Activated gamma-delta T cell (primary cell): ENCODE measurements at places on chromosomes 5 and 9.

GRCh38 chr9:72173080-72173479 lies 23.8 kb downstream of the GDA start:
- DNase-seq: no peak

DNA sequence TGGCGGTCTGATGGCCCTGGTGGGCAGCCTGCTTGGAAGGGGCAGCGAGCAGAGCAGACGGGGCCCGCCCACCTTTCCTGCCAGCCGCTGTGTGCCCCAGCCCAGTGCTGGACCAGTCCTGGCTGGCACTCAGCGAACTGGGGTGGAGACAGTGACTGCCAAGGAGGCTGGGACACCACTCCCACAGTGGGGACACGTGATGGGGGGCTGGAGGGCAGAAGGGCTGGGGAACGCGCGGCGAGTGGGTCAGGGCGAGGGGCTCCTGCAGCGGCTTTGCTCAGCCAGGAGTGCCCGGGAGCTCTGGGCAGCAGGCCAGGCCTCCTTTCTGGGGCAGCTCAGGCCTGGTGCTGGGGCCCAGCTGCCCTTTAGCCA lies 19.5 kb downstream of the NCS1 start:
- DNase-seq: no peak

- no peak for DNase-seq
Measured at GRCh38 chr5:169281625-169282024, 19.3 kb downstream of the SLIT3 start.

DNA sequence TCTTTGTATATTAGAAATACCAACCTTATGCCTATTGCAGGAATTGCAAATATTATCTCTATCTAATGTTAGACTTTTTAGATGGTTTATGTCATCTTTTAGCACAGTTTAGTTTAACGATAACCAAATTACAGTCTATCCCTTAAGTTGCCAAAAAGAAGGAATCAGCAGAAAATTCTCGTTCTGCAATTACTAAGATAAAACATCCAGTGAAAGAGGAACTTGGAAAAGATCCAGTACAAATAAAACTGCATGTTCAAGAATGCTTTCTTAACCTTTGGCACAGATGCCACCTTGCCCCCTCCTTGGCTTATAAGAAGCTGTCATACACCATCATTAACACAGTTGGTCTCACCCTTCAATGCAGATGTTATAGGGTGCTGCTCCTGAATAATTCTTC lies 124.0 kb downstream of the SEMA5A start:
- DNase-seq: no peak

GRCh38 chr9:124613849-124614248 lies 106.7 kb upstream of the NR5A1 start:
- no peak for DNase-seq

- DNase-seq: no peak
Measured at GRCh38 chr5:2502970-2503594, 248.4 kb downstream of the IRX2 start.

GRCh38 chr9:806285-807156 lies 35.0 kb upstream of the DMRT1 start:
- DNase-seq: no peak

DNA sequence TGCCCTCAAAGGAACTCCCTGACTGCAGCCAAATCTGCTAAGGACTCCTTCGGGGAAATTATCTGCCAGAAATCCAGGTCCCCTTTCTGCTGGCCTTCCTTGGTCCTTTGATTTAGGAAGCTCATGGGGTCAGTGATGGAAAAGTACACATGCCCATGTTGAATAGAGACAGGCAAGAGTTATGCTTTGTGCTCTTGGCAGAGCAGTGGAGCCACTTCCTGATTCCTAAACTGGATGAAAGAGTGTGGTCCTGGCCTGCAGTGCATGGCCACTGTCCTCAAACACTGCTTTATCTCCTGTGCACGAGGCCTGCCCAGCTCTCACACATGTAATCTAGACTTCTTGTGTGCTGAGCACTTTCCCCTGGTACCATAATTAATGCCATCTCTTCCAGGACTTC lies 2.0 kb upstream of the EBF1 start:
- DNase-seq: no peak

DNA sequence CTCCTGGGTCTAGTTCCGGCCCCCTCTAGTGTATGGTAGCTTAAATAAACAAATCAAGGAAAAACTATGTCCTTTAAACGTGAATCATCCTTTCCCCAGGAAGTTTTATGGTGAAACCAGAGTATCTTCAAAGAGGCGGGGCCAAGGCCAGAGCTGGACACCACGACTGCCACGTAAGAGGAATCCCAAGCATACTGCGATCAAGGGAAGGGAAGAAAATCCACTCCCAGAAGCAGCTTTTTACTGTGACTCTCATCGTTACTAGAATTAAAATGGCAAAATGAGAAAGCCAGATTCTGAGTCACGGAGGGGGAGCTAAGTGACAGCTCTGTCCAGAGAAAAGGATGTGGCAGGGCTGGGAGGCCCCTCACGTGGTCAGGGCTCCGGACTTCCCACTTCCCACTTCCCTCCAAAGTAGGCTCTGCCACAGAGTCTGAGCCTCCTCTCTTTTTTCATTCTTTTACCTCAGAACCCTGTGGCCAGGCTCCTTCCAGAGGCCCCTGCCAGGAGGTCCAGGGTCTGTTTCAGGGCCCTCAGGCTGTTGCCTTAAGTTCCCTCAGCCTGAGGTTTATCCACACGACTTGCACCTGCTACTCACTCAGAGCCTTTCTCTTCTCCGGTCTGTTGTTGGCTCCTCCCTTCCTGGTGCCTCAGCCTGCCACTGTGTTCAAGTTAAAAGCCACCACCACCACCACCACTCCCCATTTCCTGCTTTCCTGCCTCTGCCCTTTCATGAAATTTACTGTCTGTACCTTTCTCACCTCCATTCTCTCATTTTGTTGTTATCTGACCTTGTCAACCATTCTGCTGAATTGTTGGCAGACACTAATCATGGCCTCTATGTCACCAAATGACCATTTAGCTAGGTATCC lies 1.4 kb upstream of the GLRX start:
- DNase-seq: no peak

DNA sequence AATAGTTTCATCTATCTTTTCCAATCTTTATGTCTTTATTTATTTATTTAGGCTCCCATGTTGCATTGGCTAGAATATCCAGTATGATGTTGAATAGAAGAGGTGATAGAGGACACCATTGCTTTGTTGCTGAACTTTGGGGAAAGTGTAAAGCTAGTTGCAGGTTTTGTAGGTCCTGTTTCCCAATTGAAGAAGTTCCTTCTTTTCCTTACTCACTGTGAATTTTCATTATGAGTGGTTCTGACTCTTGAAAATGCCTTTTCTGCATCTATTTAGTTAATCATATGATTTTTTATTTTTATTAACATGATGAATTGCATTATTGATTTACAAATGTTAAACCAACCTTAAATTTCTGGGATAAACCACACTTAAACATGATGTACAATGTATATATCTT lies 58.9 kb upstream of the NR3C1 start:
- DNase-seq: no peak

- DNase-seq: no peak
Measured at GRCh38 chr5:163565492-163565891, 60.1 kb downstream of the MAT2B start.

- no peak for DNase-seq
Measured at GRCh38 chr9:114472765-114473446, 32.4 kb downstream of the WHRN start.

DNA sequence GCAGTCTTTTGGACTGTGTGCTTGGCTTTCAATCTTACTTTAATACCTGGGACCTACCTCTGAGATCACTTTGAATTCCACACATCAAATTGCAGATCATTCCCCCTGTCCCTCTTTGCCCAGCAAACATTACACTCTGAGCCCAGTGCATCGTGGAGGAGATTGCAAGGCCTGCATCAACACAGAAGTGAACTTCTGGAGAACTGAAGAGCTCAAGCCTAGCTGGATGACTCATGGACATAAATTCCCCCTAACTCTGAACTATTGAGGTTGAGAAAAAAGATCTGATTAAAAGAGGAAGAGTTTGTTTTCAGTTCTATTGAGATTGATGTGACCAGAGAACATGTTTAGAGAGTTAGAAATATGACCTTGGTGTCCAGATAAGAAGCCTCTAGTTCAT lies 316.0 kb upstream of the DMAC1 start:
- DNase-seq: no peak

GRCh38 chr5:107719034-107719606 lies 48.4 kb upstream of the EFNA5 start:
- DNase-seq: no peak

DNA sequence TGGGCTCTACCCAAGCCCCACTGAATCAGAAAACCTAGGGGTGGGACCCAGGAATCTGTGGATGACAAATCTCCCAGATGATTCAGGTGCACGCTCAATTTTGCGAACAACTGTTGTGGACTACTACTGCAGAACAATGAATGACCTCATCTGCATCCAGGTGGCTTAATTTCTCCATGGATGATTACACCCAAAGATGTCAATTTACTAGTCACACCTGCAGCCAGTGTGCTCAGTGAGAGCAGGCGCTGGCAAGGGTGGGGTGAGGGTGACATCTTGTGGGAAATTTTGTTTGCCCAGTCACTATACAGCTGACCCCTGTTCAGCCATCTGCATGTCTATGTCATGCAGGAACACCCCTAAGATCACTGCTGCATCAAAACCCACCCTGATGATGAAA lies 118.2 kb downstream of the ENTREP1 start:
- no peak for DNase-seq

DNA sequence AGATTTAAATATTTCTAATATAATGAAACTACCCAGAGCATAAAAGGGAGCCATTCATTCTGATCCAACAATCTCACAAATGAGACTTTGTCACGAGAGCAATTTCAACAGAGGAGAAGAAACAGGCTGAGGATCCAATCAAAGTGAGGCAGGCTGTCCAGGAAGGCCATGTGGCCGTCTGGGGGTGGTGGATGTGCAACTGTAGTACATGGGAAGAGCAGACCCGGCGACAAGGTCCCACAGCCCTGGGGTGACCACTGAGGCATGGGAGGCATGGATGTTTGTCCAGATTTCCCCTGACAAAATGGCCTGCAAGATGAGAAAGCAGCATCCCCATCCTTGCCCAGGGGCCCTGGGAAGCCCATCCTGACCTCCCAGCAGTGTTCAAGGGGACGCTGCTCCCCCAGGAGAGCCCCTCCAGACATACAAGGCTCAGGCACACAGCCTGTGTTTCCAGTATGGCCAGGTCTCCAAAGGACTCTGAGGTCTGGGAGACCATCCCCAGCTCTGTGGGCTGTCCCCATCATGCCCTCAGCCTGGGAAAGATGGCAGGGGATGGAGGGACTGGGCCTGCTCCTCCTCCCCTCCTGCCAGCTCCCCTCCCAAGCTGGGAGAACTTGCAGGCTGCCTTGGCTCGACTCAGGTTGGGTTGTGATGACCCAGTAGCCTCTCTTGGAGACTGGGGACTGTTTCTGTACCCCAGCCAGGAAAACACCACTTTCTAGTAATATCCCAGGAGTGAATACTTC lies 27.5 kb upstream of the FCN2 start:
- no peak for DNase-seq

GRCh38 chr9:77531400-77531799 lies 116.7 kb downstream of the GNA14 start:
- DNase-seq: no peak
